ENCODE measurements at places on chromosomes 3 and 15. TPM values are rescaled to one million over a fixed set of nuclear protein-coding genes. Genes with fewer than 3 reads are reported as not detected.

The CPNE4 gene
- polyA plus RNA-seq: 0.36 TPM

DNA sequence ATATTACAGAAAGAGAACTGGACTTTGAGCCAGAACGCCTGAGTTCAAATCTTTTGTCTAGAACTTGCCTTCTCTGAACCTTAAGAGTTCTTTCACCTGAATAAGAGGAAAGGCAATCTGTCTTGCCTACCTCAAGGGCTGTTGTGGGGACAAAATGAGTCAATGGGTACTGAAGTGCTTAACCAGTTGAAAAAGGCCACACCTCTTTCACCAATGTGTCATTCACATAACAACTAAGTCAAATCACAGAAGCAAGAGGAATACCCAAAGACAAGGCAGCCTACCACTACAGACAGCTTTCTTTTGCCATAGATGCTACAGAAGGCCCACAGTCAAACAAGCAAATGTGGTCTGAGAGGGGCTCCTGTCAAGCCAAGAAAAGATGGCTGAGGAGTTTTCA is 39.7 kb downstream of the NBEAL2 start:
- no peak for DNase-seq

GRCh38 chr3:414063-414462 is 217.5 kb downstream of the CHL1 start:
- DNase-seq: no peak

- no peak for DNase-seq
Observed at GRCh38 chr3:71146673-71147072, 436.9 kb downstream of the FOXP1 start.

GRCh38 chr3:15797642-15798303 is at the start of gene ANKRD28:
Gene ANKRD28, minus strand, starts transcription at chr3:15797979. Its CDS starts 1,458 bp downstream, at chr3:15796521.
- peak; percentile 80 for DNase-seq

All from muscle of arm (tissue), 14 donors.